ENCODE measurements at places on chromosomes 12 and 14.

GRCh38 chr14:89060191-89060590 is 235.7 kb downstream of the TTC8 start:
- DNase-seq, result no peak
- no peaks in the 10 kb centered on the region for H3K36me3 ChIP-seq
- no peaks in the 10 kb centered on the region for H3K4me1 ChIP-seq
- H3K27me3 ChIP-seq, result no peaks in the 10 kb centered on the region
- no peak overlapping the region for H3K27ac ChIP-seq

DNA sequence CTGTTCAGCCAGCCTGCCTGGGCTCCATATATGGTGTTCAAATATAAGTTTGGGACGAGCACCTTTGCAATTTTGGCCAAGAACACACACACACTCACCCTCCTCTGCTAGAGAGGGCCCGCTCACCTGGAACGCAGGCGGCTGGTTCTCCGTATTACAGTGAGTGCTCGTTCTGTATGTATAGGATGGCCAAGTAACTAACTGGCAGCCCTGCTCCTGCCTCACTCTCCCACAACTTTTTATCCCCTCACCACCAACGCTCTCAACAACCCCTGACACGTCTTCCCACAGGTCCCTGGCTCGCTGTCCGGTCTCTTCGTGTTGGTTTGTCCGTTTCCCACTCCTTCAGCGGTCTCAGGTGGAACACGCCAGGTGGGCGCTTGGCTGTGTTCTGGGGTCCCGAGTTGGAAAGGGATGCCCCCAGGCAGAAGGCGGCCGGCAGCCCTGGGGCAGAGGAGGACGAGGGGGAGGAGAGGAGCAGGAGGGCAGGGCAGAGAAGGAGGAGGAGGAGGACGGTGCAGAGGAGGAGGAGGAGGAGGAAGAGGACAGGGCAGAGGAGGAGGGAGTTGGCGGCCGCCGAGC is 398 bp upstream of the MSRB3 start:
- no peaks in the 10 kb centered on the region for H3K36me3 ChIP-seq
- H3K27ac ChIP-seq, result no peak overlapping the region
- no peaks in the 10 kb centered on the region for H3K4me1 ChIP-seq
- DNase-seq, result peak; percentile 14
- peak overlapping the region; percentile 74 for H3K4me3 ChIP-seq

- no peaks in the 10 kb centered on the region for H3K36me3 ChIP-seq
- no peak for DNase-seq
- no peak overlapping the region for H3K27ac ChIP-seq
- no peaks in the 10 kb centered on the region for H3K4me1 ChIP-seq
- H3K4me3 ChIP-seq, result no peak overlapping the region
These were observed 168.2 kb downstream of the ACSS3 start for GRCh38 chr12:81245907-81246570.

DNA sequence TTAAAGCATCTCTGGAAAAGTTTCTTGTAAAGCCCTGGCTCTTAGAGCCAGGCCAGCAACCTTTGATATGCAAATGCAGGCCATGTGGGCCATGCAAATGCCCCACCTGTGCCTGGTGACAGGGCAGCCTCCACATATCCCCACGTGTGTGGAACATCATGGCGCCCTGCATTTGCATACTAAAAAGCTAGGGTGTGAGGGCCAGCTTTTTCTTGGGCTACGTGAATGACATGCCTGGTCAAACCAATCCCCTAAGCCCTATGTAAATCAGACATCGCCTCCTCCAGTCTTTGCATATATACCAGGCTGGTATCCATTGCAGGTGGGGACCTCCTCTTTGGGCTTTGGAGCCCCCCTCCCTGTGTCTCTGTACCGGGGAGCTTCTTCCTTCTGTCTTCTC is 6.4 kb downstream of the CSRP2 start:
- H3K36me3 ChIP-seq, result no peaks in the 10 kb centered on the region
- no peak overlapping the region for H3K27ac ChIP-seq
- no peak for DNase-seq
- H3K27me3 ChIP-seq, result no peaks in the 10 kb centered on the region

GRCh38 chr12:7021956-7022355 is 3.7 kb upstream of the LPCAT3 start:
- DNase-seq, result no peak
- no peaks in the 10 kb centered on the region for H3K36me3 ChIP-seq
- no peak overlapping the region for H3K27ac ChIP-seq
- H3K4me1 ChIP-seq, result peaks cover under 1% of the 10 kb centered on the region
- H3K4me3 ChIP-seq, result no peak overlapping the region
- H3K27me3 ChIP-seq, result no peaks in the 10 kb centered on the region

- no peak overlapping the region for H3K4me3 ChIP-seq
- H3K4me1 ChIP-seq, result no peaks in the 10 kb centered on the region
- no peaks in the 10 kb centered on the region for H3K36me3 ChIP-seq
- H3K27me3 ChIP-seq, result no peaks in the 10 kb centered on the region
These were observed 8.3 kb downstream of the GLI1 start for GRCh38 chr12:57467915-57468314.

DNA sequence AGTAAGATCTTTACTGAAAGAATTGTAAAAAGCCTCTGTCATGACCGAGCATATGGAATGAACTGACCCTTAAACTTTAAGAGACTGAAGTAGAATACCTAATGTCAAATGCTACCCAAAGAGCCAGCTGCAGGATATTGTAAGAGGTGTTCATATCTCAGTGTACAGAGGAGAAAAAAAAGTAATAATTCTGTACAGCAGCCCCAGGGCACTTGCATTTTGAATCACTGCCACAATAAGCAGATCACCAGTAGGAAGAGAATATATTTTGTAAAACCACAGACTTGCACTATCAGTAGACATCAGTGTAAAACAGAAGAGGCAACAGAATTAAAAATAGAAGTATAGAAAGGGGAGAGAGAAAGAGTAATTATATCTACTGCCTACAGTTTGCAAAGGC is 162.6 kb downstream of the PPFIA2 start:
- DNase-seq, result no peak
- no peaks in the 10 kb centered on the region for H3K4me1 ChIP-seq
- no peaks in the 10 kb centered on the region for H3K27me3 ChIP-seq
- H3K4me3 ChIP-seq, result no peak overlapping the region
- H3K27ac ChIP-seq, result no peak overlapping the region

DNA sequence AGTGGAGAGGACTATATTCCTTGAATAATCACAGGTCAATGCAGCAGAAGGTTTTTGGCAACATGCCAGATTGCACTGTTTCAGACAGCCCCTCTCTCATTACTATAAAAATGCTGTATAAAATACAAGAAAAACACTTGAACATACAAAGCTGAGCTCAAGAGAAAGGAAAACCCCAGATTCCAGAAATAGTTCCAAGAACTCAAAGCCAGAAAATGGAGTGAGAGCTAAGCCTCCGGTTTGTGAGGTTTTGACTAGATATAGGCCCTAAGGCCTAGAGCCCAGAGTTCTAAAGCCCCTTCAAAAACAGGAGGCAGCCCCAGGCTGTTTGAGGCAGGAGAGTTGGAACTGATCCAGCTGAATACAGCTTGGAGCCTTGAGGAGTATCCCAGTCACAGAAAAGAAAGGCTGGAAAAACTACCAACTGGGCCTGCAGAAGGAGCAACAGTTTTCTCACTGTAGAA is 29.4 kb upstream of the ACTN1 start:
- H3K27me3 ChIP-seq, result no peaks in the 10 kb centered on the region
- no peaks in the 10 kb centered on the region for H3K4me1 ChIP-seq
- H3K36me3 ChIP-seq, result no peaks in the 10 kb centered on the region
- DNase-seq, result no peak
- no peak overlapping the region for H3K4me3 ChIP-seq
- no peak overlapping the region for H3K27ac ChIP-seq

DNA sequence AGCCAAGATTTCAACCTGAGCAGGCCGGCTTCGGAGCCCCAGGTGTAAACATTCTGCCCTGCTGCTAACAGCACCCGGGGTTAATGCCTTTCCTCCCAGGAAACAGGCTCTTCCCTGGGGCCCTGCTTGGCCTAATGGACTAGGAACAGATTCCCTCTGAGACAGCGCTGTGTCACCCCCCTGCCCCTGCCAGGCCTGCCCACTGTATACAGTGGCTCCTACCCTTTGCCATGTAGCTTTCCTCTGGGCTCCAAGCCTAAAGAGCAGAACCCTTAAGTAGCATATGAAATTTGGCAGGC is 28.3 kb upstream of the BCDIN3D start:
- no peaks in the 10 kb centered on the region for H3K36me3 ChIP-seq
- DNase-seq, result no peak
- H3K4me1 ChIP-seq, result peaks cover 5% of the 10 kb centered on the region
- no peak overlapping the region for H3K4me3 ChIP-seq

- no peak overlapping the region for H3K4me3 ChIP-seq
- H3K36me3 ChIP-seq, result no peaks in the 10 kb centered on the region
- no peak for DNase-seq
- no peak overlapping the region for H3K27ac ChIP-seq
- no peaks in the 10 kb centered on the region for H3K4me1 ChIP-seq
These were observed 20.2 kb upstream of the FAM234B start for GRCh38 chr12:13023811-13024530.

DNA sequence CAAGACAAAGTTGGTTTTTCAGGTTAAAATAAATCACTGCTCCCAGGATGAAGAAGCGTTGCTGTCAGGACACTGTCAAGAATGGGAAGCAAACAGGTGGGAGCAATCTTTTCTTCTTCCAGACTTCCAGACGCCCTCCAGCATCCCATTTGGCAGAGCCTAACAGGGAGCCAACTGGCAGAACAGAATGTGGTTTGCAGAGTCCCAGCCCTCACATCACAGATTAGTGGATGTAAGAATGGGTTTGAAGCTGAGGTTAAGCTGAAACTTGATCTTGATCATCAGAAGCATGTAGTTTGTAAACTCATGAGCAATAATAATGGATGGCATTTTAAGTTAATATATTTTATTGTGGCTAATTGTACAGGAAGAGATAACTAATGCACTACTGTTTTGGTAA is 636.4 kb downstream of the SLC6A15 start:
- H3K36me3 ChIP-seq, result no peaks in the 10 kb centered on the region
- DNase-seq, result no peak
- no peak overlapping the region for H3K27ac ChIP-seq
- H3K4me3 ChIP-seq, result no peak overlapping the region

DNA sequence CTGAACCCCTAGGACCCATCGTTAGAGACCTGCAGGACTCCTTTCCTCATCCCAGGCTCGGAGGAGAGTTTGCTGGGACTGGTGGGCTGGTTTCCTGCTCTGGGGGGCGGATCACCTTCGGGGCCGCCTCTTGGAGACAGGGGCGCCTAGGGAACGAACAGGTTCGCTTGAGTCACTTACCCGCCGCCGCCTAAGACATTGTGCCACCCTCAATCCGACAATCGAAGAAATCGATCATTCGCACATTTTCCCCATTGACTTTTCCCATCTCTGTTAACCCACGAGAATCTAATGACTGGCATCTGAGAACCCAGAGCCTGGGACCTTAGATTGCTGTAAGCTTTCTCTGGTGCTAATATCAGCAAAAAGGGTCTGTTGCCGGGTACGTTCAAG is 322 bp downstream of the SLC39A9 start:
- H3K4me1 ChIP-seq, result peaks cover 27% of the 10 kb centered on the region
- DNase-seq, result no peak
- H3K4me3 ChIP-seq, result peak overlapping the region; percentile 53
- peak overlapping the region; percentile 76 for H3K27ac ChIP-seq
- peaks cover 12% of the 10 kb centered on the region for H3K36me3 ChIP-seq
- no peaks in the 10 kb centered on the region for H3K27me3 ChIP-seq

DNA sequence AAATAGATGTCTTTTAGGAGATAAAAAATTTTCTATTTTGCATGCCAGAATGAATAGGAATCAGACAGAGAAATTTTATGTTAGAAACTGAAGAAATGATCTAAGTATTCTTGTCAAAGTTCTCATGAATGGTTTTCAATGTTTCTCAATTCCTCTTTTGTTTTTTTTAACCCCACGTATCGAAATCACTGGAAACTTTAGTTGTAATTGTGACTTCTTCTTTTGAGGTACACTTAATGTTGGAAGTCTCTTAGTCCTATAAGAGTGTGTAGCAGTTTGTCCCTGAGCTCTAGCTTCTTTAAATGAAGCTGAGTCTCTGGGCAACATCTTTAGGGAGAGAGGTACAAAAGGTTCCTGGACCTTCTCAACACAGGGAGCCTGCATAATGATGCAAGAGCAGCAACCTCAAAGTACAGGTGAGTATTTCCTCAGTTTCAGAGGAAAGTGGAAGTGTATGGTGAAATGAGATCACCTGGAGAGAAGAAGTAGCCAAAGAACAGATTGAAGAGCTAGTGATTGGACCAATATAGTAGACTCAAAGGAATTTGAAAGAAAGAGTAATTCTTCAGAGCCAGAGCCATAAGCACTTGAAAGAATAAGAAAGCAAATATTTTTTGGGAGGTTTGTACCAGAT is at the start of gene CLEC6A:
Gene CLEC6A, plus strand, starts transcription at position 236 of the 634 bp plus-strand sequence. Its CDS starts 150 bp downstream, at position 386.
- H3K4me3 ChIP-seq, result no peak within 1 kb of the TSS
- no peaks in the 10 kb centered on the region for H3K27me3 ChIP-seq
- no peaks in the 10 kb centered on the region for H3K4me1 ChIP-seq
- H3K27ac ChIP-seq, result no peak within 1 kb of the TSS
- no peak for DNase-seq
- no peaks in the 10 kb centered on the region for H3K36me3 ChIP-seq

GRCh38 chr14:78725086-78725485 is 554.9 kb downstream of the NRXN3 start:
- H3K27me3 ChIP-seq, result no peaks in the 10 kb centered on the region
- no peak for DNase-seq
- H3K36me3 ChIP-seq, result no peaks in the 10 kb centered on the region
- H3K4me3 ChIP-seq, result no peak overlapping the region
- H3K27ac ChIP-seq, result no peak overlapping the region
- no peaks in the 10 kb centered on the region for H3K4me1 ChIP-seq

DNA sequence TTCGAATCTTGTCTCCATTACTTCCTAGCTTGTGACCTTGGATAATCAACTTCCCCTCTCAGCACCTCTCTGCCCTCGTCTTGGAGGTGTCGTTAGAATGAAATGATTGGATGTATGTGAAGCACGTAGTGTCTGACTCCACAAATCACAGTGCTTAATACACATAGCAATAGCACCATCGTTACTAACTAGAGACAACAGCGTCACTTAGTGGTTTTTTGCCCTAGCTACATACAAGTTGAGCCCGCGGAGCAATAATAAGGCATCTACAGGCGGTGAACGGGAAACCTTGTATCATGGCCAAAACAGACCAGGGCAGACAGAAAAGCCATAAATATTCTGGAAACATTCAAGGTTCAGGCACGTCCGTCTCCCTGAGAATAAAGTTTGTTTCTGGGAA is 154.9 kb downstream of the ASCL4 start:
- H3K4me3 ChIP-seq, result no peak overlapping the region
- DNase-seq, result no peak
- H3K36me3 ChIP-seq, result no peaks in the 10 kb centered on the region
- no peak overlapping the region for H3K27ac ChIP-seq
- H3K27me3 ChIP-seq, result no peaks in the 10 kb centered on the region

- H3K27ac ChIP-seq, result no peak overlapping the region
- H3K4me1 ChIP-seq, result no peaks in the 10 kb centered on the region
- H3K36me3 ChIP-seq, result no peaks in the 10 kb centered on the region
- no peak overlapping the region for H3K4me3 ChIP-seq
These were observed 31.8 kb downstream of the YLPM1 start for GRCh38 chr14:74794947-74795346.

GRCh38 chr14:84527706-84528105 is 1002.2 kb upstream of the FLRT2 start:
- no peaks in the 10 kb centered on the region for H3K4me1 ChIP-seq
- no peaks in the 10 kb centered on the region for H3K27me3 ChIP-seq
- H3K36me3 ChIP-seq, result no peaks in the 10 kb centered on the region

- DNase-seq, result no peak
- H3K36me3 ChIP-seq, result no peaks in the 10 kb centered on the region
- H3K27me3 ChIP-seq, result no peaks in the 10 kb centered on the region
- peaks cover 32% of the 10 kb centered on the region for H3K4me1 ChIP-seq
These were observed 109.2 kb upstream of the FUT8 start for GRCh38 chr14:65303190-65303898.
